ENCODE measurements at places on chromosomes 13 and 19. TPM values are rescaled to one million over a fixed set of nuclear protein-coding genes. Genes with fewer than 3 reads are reported as not detected.

Gene CYP2S1
- 1.3 TPM for total RNA-seq

Gene ZNF723
- not detected for total RNA-seq

Gene ZNF155
- 11.1 TPM for total RNA-seq

Gene IGFL1
- not detected for total RNA-seq

Gene SCAF1
- 30.1 TPM for total RNA-seq

Gene NLRP7
- 0.06 TPM for total RNA-seq

Gene ZNF14
- total RNA-seq = 14.6 TPM

Gene PGLYRP1
- 9.9 TPM for total RNA-seq

Gene KLK15
- not detected for total RNA-seq

Gene ODAD3
- 0.64 TPM for total RNA-seq

Gene CGB2
- total RNA-seq = not detected

Gene CD33
- total RNA-seq = 3.9 TPM

Gene ZNF878
- 0.93 TPM for total RNA-seq

Gene SAMD4B
- 87.2 TPM for total RNA-seq

Gene IL4I1
- total RNA-seq = 2.2 TPM

Gene COL5A3
- 9.5 TPM for total RNA-seq

Gene FAM216B
- not detected for total RNA-seq
